ENCODE measurements at places on chromosomes 2 and 18.

GRCh38 chr2:2664989-2665833, 334.1 kb upstream of the MYT1L start:
- no peak for DNase-seq

DNA sequence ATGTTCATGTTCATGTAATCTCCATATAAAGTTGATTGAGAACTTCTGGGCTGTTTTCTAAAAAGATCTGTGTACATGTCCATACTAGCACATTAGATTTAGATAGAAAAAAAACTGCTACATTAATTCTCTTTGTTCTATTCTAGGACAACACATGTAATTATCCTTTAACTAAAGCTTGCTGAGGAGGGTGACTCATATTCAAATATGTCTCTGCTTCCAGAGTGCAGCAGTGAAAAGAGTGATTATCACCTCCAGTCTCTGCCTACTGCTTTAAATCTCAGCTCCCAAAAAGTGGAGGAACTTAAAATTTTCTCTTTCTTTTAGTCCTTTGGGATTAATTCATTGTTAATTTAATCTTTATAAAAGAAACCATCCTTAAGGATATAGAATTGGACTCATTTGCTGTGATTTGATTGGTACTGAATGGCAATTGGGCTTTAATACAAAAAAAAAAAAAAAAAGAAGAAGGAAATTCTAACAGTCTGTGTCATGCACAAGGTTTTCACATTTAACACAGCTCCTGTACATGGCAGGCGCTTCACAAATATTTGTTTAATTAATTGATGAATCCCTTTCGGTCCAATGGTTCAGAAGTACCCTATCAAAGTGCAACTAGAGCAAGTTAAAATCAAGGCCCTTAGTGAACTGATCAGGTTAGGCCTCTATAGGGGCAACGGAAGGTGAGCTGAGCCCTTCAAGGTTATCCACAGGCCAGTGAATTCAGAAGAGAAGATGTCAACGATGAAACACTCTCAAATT, 214.0 kb upstream of the KCNJ3 start:
- DNase-seq: no peak

DNA sequence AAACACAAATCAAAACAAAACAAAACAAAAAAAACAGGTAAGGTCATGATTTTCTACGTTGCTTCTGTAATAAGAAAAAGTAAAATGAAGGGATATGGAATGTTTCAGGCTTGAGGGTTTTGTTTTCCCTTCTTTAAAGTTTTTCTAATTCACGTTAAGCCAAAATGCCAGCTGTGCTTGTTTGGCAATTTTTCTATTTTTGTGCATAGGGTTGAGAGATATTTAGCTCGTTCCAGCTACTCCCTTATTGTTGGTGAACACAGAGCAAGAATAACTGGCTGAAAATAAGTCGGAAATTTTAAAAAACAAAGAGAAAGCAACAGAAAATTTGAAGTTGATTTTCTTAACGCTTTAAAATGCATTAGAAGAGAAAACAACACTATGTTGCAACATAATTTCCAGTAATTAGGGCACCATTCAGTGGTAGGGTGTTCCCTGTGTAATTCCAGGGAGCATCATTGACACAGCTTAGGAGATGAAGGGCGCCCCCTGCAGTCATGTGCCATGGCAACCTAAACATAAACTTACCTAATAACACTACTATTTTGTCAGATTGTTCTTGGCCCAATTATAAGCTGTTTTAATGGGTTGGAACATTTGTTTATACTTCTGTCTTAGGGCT, 99.5 kb downstream of the DTNA start:
- DNase-seq: no peak

- no peak for DNase-seq
Measured at GRCh38 chr2:99156891-99157290, 2.1 kb downstream of the LIPT1 start.
